Chondrocyte (in vitro differentiated cells): ENCODE measurements at places on chromosomes 5 and 9.

- DNase-seq, result peak; percentile 68
These were observed 19.9 kb downstream of the VAV2 start for GRCh38 chr9:133971981-133972941.

GRCh38 chr5:80187421-80188090 is 68.3 kb downstream of the SERINC5 start:
- no peak for DNase-seq

DNA sequence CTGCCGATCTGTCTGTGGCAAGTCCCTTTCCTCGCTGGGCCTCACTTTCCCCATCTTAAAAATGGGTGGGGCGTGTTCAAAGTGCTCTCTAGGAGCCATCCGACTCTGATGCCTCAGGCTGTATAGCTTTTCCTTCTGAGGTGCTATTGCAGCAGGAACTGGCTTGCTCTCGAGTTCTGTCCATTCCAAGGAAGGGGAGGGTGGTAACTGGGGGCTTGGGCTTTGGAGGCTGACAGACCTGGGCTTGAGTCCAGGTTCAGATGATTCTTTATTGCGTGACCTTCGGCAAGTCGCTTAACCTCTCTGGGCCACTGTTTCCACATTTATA is 139.5 kb downstream of the RGS3 start:
- peak; percentile 43 for DNase-seq

DNA sequence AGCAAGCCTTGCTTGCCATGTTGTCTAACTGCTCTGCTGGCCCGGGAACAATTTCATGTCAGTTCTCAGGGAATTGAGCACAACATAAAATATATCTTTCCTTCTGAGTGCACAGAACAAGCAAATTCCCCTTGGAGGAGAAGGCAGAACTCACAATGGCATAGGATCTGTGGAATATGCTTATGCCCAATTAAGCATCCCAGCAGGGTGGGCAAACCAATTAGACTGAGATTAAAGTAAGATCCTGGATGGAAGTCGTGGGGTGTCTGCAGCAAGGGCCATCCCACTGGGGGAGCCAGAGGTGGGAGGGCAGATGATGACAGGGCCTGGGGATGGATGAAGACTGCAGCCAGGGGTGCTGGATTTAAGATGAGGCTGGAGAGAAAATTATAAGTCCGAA is 114.1 kb downstream of the BRINP1 start:
- DNase-seq, result no peak

DNA sequence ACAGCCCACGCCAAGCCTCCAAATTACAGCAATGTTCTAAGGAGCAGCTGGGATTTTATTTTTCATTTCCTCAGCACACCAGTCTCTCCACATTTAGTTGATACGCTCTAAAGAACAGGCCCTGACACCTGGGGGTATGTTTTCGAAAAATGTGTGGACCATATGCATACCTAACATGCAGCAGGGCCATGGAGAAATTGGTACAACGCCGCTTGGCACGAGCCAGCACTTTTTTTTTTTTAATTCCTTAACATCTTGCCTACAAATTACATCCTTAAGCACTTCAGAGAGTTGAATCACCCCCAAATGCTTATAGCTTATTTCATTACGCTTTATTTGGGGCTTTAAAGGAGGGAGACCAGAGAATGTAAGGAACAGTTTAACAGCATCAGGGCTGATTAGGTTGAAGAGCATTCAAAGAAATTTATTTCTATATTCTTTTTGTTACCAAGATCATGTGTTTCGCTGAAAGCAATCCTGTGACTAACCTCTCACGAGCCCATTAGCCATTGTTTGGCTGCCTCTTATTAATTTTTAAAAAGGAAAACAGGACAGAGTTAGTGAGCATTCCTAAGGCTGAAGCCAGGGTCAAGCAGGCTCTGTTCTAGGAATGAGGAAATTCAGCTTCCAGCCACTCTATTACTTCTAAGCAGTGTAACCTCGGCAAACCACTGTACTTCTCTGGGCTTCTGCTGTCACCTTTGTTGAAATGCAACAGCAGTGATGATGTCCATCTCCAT is 173.8 kb downstream of the ACTL7B start:
- DNase-seq, result no peak

DNA sequence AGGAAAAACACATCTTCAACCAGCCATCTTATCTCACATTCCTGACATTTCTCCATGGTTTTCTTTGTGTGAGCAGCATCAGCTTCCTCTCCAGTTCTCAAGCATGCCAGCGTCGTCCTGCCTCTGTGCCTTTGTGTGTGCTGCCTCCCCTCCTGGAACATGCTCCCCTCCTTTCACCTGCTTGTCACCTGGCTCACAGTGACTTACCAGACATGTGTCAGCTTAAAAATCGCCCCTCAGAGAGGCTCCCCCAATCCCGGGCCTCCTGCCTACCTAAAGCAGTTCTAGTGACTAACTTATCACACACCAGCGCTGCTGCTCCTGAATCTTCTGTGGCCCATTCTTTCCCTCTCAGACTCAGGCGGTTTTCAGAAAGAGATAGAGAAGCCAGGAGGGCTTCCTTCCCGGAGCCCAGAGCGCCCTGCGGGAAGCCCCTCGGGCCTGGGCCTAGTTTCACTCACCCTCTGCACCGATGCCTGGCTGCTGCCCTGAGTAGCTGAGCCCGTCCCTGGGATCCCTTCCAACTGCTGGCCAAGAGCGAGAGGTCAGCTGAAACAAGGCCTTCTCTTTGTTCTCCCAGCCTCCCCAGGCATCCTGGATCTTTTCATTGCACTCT is 51.1 kb upstream of the MVB12B start:
- DNase-seq, result no peak
